Activated CD8-positive, alpha-beta memory T cell treated with anti-CD3 and anti-CD28 coated beads for 48 hours (primary cell): ENCODE measurements at places on chromosomes 6 and 20.

DNA sequence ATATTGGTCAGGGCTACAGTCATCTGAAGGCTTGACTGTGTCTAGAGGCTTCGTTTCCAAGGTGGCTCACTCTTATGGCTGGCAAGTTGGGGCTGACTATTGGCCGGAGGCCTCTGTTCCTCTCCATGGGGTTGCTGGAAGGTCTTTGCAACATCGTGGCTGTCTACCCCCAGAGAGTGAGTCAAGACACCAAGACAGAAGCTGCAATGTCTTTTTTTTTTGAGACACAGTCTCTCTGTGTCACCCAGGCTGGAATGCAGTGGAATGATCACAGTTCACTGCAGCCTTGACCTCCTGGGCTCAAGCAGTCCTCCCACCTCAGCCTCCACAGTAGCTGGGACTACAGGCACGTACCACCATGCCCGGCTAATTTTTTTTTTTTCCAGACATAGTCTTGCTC, 29.4 kb upstream of the KIF3B start:
- DNase-seq = no peak

DNA sequence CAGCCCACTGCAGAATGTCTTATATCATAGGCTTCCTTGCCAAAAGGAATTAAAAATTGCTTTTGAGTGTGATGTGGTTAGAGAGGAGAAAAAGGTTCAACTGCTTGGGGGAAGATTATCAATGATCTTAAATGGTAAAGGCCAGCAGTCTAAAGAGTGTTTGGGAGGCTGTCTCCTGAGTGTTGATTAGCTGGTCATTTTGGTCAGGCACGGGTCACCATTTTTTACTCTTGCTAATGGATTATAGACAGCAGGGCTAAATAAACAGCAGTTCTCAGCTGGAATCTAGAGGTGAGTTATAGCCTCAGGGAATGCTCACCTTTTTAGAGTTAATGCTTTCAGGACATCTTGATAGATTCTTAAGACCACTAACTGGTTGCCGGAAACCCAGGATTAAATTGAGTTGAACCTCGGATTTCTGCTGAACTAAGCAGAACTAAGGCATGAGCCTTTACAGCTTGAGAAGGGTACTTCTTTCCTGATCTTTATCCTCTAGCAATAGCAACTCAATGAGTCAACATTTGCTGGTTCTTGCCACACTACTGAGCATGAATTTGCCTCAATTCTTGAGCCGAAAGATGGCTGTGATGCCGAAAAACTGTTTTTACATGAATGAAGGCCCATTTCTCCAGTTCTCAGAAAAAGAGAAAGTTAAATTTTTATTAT, 120.4 kb downstream of the LRRC1 start:
- no peak for DNase-seq

DNA sequence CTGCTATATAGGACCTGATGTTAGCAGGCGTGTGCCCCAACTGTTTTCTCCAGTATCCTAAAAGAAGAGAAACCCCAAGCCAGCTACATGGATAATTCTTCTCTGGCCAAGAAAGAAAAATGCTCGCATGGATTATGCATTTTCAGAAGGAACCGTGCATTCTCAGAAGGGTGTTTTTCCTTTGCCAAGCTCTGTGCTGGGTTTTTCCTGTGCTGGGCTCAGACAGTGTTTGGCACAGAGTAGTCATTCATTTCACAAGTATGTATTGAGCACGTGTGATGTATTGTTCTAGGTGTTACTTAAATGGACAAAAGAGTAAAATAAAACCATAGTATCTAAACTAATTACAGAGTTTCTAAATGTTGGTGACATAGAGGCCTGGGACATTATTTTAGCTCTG, 62.7 kb upstream of the ZNF133 start:
- no peak for DNase-seq

GRCh38 chr6:43171707-43172103, 636 bp downstream of the SRF start:
- DNase-seq = no peak

DNA sequence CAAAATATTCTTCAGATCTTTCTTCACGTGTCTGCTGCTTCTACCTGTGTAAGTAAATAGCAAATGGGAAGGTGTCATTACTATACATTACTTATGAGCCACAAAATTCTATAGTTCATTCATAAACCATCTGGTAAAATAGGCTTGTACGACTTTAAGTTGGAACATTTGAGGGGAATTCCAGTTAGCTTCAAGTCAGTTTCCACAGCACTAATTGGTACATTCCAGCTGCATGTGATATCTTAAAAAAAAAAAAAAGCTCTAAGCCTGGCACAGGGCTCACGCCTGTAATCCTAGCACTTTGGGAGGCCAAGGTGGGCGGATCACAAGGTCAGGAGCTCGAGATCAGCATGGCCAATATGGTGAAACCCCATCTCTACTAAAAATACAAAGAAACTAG, 23.1 kb upstream of the TFAP2B start:
- no peak for DNase-seq

DNA sequence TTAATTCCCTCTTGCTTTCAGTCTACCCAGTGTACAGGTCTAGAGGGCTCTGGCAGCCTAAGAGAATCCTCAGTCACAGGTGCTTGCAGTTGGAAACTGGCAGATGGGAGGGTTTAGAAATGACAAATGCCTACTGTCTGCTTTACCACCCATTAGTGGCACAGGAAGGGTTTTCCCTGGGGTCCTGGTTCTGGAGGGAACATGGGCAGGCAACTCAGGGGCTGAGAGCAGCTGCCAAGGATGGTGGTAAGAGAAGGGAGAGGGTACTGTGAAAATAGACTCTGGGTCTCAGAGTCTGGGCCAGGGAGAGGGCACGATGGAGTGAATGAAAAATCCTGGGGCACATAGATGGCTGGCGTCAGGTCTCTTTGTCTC, 103.5 kb downstream of the TCP11 start:
- no peak for DNase-seq

DNA sequence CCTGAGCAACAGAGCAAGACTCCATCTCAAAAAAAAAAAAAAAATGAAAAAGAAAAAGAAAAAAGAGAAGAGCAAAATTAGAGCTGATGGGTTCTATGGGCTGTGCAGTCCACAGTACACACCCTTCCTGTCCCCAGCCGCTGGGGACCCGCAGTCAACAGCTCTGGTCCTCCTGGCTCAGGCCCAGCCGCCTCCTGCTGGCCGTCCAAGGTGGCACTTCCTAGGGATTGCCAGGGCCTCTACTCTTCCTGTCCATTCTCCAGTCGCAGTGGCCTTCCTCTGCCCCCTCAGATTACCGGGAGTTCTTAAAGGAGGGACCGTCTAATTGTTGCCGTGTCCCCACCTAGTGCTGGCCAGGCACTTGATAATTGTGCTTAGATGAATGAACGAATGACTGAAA, 41.7 kb downstream of the TMEM242 start:
- DNase-seq = no peak
